ENCODE measurements at places on chromosomes 11 and 22.

- DNase-seq = no peak
Observed at GRCh38 chr11:119816660-119817059, 87.7 kb upstream of the NECTIN1 start.

DNA sequence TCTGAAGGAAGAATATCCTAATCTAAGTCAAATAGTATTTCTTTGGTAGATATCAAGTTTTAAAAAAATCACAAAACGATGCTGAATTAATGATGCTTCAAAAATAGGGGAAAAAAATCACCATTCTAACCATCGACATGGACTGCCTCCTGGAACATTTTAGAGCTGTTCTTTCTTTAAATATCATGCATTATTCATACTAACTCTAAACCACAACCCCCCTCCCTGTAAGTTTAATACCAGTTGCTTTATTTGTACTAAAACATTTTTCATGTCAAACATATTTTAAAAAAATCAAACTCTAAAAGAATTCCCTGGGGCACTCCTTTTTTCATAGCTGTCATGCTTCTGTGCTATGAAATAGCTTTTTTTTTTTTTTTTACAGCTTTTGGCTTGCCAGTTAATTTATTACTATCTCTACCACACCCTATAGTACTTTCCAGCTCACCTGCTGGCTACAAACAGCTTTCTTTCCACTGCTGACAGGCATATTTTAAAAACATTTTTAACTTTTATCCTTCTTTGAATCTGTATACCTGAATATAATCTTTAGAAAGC, 256.9 kb downstream of the SOX6 start:
- DNase-seq = no peak

- DNase-seq = peak; percentile 60
Observed at GRCh38 chr22:23767673-23768548, at the start of gene CHCHD10. TSS of gene CHCHD10 (minus strand) at chr22:23767972. CDS start at chr22:23767874, 98 bp downstream.

DNA sequence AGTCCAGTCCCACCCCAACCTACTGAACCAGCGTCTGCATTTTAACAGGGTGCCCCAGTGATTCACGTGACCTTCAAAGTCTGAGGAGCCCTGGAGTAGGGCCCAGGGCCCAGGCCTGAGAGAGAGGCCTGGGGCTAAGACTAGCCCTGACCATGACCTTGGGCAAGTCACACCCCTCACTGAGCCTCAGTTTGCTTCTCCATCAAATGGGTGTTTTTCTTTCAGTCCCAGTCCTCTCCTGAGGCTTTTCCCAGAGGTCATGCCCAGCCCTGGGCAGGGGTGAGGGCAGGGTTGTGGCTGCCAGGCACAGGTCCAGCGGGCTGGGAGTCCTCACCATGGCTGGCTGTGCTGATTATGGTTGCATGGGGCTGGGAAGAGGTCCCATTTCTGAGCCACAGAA, 33.0 kb upstream of the GCAT start:
- DNase-seq = no peak

DNA sequence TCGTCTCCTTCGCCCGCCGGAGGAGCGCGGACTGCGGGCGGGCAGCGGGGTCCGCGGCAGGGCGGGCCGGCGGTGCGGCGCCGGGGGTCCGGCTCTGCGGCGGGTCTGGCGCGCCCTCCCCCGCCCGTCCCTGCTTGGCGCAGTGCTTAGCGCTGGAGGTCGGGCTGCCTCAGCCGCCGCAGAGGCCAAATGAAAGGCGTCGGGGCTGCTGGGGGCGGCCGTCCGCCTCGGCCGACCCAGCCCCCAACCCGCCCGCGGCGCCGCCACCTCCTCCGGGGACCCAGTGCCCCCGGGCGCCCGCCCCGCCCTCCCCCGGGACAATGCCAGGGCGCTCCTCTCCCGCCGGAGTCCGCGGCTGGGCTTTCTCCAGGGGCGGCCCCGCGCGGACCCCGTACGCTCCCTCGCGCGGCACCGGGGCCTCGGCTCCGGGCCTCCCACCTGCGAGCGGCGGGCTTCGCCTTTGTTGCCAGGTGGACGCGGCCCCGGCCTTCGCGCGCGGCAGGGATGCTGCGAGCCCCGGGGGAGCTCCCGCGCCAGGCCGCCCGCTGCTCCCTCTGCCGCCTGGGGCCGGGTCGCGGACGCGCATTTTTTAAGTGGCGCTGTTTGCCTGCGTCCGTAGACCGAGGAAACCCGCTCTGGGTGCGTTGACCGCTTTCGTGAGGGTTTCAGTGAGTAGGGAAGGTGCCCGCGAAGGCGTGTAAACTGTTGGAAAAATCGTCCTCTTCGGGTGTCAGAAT, 583 bp downstream of the APLP2 start:
- DNase-seq = peak; percentile 38

GRCh38 chr11:95788921-95789505, 569 bp downstream of the FAM76B start:
- DNase-seq = peak; percentile 24

DNA sequence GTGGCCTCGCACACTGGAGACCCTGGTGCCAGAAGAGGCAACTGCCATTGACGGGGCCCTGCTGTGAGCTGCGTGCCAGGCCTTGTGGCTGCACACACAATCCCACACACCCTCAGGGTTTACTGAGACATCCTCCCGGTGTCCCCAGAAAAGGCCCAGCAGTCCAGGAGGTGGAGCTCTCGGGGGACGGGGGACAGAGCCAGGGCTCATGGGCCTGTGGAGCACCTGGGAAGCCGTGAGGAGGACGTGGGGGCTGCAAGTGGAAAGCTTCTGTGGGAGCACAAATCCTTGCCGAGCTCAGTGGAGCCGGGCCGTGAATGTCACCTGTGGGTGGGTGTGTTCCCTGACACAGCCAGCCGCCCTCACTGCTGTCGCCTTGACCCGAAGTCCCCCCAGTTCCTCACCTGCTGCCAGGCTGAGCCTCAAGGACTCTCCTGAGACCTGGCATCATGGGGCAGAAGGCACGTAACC, 609.7 kb downstream of the TBC1D22A start:
- DNase-seq = no peak

DNA sequence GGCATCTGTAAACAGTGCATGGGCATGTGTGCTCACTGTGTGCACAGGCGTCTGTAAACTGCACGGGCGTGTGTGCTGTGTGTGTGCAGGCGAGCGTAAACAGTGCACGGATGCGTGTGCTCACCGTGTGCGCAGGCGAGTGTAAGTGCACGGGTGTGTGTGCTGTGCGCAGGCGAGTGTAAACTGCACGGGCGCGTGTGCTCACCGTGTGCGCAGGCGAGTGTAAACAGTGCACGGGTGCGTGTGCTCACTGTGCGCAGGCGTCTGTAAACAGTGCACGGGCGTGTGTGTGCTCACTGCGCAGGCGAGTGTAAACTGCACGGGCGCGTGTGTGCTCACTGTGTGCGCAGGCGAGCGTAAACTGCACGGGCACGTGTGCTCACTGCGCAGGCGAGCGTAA, 22.4 kb downstream of the RNH1 start:
- no peak for DNase-seq

- no peak for DNase-seq
Observed at GRCh38 chr11:63873311-63873710, 34.4 kb downstream of the MARK2 start.

DNA sequence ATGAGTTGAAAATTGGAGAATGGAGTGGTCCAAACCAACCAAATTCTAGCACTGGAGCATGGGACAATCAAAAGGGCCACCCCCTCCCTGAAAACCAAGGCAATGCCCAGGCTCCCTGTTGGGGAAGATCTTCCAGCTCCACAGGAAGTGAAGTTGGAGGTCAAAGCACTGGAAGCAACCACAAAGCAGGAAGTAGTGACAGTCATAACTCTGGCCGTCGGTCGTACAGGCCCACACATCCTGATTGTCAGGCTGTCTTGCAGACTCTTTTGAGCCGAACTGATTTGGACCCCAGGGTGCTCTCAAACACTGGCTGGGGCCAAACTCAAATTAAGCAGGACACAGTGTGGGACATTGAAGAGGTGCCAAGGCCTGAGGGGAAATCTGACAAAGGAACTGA, 80.5 kb upstream of the ADSL start:
- DNase-seq = no peak

GRCh38 chr11:115941044-115941443, 436.8 kb upstream of the CADM1 start:
- DNase-seq = no peak

GRCh38 chr11:77842441-77843121, 21.6 kb downstream of the AAMDC start:
- no peak for DNase-seq

DNA sequence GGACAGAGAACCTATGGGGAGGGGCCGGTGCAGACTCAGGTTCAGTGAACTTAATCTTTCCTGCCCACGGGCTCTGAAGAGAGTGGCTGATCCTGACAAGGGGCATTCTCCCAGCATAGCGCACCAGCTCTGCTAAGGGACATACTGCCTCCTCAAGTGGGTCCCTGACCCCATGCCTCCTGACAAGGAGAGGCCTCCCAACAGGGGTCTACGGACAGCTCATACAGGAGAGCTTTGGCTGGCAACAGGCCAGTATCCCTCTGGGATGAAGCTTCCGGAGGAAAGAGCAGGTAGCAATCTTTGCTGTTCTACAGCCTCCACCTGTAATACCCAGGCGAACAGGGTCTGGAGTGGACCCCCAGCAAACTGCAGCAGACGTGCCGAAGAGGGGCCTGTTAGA, 394.0 kb downstream of the LRRC4C start:
- DNase-seq = no peak

All from CD4-positive, alpha-beta T cell (primary cell).